ENCODE measurements at places on chromosomes 3 and 15.
A peak's percentile ranks its signal among the peaks of the same experiment; 100 is the strongest.

- H3K4me3 ChIP-seq, result no peak overlapping the region
- DNase-seq, result no peak
- H3K27ac ChIP-seq, result peak overlapping the region; percentile 34
- H3K36me3 ChIP-seq, result peaks cover 25% of the 10 kb centered on the region
Observed at GRCh38 chr15:68808770-68809169, 11.9 kb downstream of the ANP32A start.

DNA sequence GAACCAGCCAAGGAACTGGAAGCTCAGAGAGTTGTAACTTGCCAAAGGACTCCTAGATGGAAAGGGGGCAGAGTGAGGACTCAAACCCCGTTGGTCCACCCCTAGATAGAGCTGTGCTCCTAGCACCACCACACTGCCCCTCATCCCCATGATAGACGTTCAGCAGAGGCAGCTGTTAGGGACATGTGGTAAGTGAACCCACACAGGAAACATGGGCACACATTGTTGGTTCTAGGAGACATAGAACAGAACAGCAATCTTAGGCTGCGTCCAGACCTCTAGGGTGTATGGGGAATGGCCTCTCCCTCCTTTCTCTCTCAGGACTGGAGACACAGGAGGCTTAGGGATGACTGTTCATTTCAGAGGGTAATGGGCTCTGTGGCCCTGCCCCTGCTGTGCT lies 102.7 kb downstream of the ANP32A start:
- H3K27ac ChIP-seq, result no peak overlapping the region
- no peaks in the 10 kb centered on the region for H3K4me1 ChIP-seq

- H3K27me3 ChIP-seq, result peaks cover 22% of the 10 kb centered on the region
- H3K4me3 ChIP-seq, result no peak overlapping the region
- no peak overlapping the region for H3K27ac ChIP-seq
- no peaks in the 10 kb centered on the region for H3K36me3 ChIP-seq
- H3K4me1 ChIP-seq, result peaks cover 2% of the 10 kb centered on the region
- no peak for DNase-seq
Observed at GRCh38 chr15:51348688-51349087, 7.2 kb downstream of the GLDN start.

- H3K36me3 ChIP-seq, result no peaks in the 10 kb centered on the region
- no peak overlapping the region for H3K27ac ChIP-seq
- no peak overlapping the region for H3K4me3 ChIP-seq
- peaks cover 1% of the 10 kb centered on the region for H3K4me1 ChIP-seq
- no peak for DNase-seq
Observed at GRCh38 chr15:45157974-45158373, 28.2 kb downstream of the DUOX1 start.
